ENCODE measurements at places on chromosomes 4 and X.

- DNase-seq, result no peak
These were observed 4.0 kb downstream of the HERC6 start for GRCh38 chr4:88382621-88383020.

DNA sequence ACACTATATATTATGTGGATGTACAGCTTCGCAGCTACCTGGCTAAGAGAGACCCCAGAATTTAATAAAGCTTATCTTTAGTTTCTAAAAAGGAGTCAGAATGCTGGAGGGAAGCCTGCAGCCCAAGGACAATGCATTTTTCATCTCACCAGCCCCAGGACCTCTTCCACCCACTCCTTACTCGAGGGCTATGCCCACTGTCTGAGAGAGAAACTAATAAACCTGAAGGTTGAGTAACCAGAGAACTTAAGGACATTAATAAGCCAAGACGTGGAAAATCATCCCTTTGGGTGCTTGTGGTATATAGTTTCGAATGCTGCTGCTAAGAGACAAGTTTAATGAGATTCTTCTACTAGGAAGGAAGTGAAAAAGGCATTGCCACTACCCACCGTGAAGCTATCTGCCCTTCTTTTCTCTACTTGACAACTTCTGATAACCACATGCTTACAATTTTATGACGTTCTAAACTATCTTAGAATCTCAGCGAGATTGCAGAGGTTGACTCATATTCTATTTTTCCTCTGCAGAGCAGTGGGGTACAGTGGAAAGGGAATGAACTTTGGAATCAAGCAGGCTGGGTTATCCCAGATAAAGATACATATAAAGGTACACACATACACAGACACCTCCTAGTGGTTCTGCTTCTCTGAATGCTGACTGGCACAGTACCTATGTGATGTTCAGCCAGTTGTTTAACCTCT is 3.3 kb downstream of the RELL1 start:
- DNase-seq, result peak; percentile 30

DNA sequence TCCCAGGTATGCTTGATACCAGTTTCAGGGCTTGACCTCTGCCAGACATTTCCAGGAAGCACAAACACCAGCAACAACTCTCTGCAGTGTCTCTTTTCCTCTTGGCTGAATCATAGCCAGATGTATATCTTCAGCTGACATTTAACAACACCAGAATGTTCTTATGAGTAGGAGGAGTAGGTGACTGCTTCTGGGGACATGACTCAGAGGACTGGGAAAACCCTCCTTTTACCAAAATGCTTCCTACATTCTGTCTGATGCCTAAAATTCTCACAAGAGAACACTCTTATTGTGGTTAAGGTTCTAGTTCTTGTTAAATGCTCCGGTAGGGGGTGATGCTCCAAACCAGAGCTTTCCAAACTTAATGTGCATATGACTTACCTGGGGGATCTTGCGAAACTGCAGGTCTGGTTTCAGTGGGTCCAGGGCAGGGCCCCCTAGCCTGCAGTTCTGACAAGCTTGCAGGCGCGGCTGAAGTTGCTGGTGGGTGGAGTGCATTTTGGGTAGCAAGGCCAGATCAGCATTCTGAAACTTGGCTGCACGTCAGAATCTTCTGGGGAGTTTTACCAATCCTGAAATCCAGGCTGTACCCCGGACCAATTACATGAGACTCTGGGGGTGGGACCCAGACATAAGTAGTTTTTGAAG is 329.3 kb upstream of the RPS6KA3 start:
- no peak for DNase-seq

- DNase-seq, result peak; percentile 47
These were observed 147.5 kb downstream of the DLG3 start for GRCh38 chrX:70592091-70592490.

GRCh38 chr4:169404960-169405359 is 134.2 kb upstream of the SH3RF1 start:
- DNase-seq, result peak; percentile 94

GRCh38 chrX:136711147-136711546 is 63.2 kb downstream of the CD40LG start:
- peak; percentile 62 for DNase-seq

DNA sequence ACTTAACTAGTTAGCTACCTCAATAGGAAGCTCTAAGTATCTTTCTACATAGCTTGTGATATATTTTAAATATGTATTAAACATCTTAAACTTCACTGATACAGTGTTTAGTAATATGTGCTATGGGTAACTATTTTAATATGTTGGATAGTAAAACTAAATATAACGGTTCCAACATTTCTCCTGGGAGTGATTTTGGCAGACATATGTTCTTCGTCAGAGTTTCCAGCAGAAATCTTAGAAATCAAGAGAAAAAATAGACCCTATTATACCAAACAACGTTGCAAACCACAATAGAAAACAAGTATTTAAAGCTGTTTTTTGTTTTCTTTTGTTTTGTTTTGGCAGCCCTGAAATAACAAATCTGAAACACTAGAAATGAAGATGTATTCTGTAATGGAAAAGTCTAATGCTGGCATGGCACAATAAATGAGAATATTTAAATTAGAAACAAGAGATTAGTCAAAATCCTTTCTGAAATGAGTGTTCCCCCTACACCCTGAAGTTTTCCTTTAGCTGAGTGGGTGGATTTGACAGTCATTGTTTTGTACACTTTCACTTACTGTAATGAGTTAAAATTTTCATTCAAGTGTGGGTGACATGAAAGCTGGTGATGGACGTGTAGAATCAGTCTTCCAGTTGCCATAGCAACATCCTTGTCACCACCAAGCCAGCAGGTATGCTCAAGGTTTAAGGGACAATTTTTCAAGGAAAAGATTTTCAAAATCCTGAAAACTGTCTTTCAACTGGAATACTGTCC is 233.5 kb downstream of the SCFD2 start:
- no peak for DNase-seq

DNA sequence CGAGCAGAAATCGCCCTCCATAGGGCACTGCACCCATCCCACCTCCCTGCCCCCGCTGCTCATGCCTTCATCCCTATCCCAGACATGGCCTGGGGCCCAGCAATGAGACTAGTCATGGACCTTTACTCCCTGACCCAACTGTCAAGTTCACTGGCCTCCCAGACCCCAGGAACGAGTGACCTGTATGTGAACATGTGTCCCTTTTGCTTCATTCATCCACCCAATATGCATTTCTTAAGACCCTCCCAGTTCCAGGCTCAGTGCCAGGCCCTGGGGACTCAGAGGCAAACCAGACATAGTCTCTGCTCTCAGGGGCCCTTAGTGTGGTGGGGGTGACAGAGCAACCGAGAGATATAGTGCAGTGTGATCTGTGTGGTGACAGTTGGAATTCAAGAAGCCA is 67.0 kb downstream of the EFNB1 start:
- DNase-seq, result peak; percentile 10

- DNase-seq, result no peak
These were observed 4.7 kb downstream of the GLUD2 start for GRCh38 chrX:121052122-121052521.

GRCh38 chrX:45619290-45619689 is 418.6 kb upstream of the DIPK2B start:
- DNase-seq, result peak; percentile 45

- DNase-seq, result no peak
These were observed 242.0 kb downstream of the MAPK10 start for GRCh38 chr4:86117705-86118302.

- DNase-seq, result no peak
These were observed 55.8 kb downstream of the FRMPD3 start for GRCh38 chrX:107505223-107505622.

All from lung microvascular endothelial cell (primary cell).